ENCODE measurements at places on chromosomes 11 and 22.
A peak's percentile ranks its signal among the peaks of the same experiment; 100 is the strongest.

DNA sequence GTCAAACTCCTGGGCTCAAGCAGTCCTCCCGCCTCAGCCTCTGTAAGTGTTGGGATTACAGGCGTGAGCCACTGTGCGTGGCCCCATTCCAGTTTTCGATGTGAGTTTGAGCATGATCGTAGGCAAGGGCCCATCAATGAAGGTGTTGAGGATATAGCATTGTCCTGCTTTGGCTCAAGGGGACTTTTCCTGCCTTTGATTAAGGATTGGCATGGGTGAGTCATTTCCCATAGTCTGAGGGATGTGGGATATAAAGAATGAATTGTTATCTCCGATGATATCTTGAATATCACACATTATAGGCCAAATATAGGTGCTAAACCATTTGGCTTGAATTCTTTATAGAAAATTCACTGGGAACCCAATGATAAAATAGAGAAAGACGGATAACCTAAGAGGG, 30.4 kb downstream of the STIM1 start:
- no peak for DNase-seq

DNA sequence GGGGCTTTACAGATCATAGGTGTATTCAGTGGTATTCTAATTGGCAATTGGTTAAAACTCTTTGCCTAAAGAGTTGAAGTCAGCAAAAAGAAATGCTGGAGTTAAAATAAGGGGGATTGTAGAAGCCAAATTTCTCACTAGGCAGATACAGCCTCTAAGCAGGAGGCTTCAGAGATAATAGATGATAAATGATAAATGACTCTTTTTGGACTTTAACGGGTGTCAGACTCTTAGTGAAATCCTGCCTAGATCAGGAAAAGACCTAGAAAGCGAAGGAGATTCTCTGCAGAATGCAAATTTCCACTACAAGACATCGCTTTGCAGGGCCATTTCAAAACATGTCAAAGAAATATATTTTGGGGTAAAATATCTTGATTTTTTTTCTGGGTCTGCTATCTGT, 182.8 kb downstream of the FAM76B start:
- DNase-seq = no peak

DNA sequence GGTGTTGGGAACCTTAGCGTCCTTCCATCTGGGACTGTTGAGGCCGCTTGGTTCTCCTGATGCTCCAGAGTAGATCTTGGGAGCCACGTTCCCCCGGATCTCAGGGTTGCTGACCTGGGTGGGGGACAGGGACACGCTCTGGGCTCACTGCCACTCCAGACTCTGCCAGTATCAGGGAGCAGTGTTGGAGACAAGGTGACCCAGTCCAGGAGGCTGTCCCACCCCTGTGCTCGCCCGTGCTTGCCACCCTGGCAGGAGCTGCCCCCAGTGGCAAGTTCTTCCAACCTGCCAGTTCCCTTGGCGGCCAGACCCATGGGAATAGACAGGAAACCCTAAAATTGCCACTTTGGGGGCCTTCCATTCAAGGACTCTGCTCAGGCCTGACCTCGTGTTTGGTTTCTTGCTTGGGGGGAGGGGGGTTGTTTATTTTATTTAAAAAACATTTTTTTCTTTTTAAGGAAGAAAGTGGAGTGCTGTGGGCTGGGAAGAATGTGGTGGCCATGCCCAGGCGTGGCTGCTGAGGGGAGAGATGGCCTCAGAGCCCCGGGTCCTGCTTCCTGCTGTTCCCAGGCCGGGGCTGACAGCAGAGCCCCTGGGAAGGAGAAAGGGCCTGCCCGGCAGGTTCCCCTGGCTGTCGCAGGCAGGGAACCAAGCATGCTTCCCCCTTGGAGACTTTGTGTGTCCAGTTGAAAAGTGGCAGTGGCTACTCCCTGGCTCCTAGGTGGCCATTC, 7.2 kb downstream of the GRK2 start:
- no peak for DNase-seq

- DNase-seq = no peak
These were observed 238.9 kb downstream of the NTM start for GRCh38 chr11:131609337-131609736.

GRCh38 chr11:114110952-114111947, 51.7 kb downstream of the ZBTB16 start:
- no peak for DNase-seq

GRCh38 chr11:12547953-12548650, 126.1 kb upstream of the TEAD1 start:
- no peak for DNase-seq

GRCh38 chr11:68798221-68798813, 43.4 kb downstream of the CPT1A start:
- DNase-seq = peak; percentile 81

DNA sequence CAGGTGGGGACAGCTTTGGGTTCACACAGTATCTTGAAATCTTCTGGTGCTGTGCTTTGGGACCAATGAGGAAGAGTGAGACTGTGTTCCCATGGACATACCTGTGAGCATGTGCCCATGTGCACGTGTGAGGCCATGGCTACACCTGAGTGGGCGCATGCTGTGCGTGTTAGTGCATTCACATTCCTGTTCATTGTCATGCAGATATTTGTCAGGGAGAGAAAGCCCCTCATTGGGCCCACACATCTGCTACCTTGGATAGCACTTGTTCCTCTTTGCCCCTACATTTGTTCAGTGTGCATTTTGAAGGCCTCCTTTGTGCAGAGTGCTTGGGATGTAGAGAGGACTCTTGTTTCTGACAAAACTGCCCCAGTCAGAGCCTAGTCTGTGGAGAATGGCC, 154.3 kb upstream of the E2F8 start:
- DNase-seq = peak; percentile 36

- DNase-seq = no peak
These were observed 1237.8 kb downstream of the BRD1 start for GRCh38 chr22:48589901-48590300.

DNA sequence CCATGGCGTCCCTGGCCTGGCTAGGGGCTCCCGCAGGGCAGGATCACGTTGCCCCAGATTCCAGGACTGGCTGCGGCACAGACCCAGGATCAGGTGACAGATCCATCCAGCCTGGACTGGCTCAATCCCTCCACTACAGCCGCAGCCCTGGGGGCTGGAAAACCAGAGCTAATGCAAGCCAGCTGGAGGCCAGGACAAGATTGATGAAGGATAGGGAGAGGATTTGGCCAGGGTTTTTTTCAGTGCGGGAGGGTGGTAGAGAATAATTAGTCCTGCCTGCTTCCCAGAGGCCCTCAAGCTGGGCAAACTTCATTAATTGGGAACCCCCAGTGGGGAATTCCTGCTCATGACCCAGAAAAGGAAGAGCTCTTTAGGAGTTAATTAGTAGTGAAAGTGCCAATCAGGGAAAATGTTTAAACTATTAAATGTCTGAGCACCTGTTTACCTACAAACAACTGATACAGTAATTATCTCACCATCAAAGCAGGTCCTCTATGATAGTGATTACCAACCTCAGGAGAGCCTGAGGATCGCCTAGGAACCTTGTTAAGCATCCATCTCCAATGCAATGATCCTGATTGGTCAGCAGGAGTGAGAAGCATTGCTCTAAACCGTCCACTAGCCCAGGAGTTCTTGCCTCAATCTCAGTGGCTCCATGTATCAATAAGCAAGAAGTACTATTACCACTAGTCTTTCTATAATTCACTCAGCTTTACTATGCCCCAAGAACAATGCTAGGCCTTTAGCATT, 33.0 kb upstream of the MYOD1 start:
- no peak for DNase-seq

GRCh38 chr22:41915786-41916493, 1.1 kb upstream of the SHISA8 start:
- no peak for DNase-seq

GRCh38 chr11:123374622-123374968, 55.5 kb upstream of the GRAMD1B start:
- DNase-seq = no peak

GRCh38 chr11:100484948-100485347, 202.1 kb upstream of the ARHGAP42 start:
- DNase-seq = no peak

DNA sequence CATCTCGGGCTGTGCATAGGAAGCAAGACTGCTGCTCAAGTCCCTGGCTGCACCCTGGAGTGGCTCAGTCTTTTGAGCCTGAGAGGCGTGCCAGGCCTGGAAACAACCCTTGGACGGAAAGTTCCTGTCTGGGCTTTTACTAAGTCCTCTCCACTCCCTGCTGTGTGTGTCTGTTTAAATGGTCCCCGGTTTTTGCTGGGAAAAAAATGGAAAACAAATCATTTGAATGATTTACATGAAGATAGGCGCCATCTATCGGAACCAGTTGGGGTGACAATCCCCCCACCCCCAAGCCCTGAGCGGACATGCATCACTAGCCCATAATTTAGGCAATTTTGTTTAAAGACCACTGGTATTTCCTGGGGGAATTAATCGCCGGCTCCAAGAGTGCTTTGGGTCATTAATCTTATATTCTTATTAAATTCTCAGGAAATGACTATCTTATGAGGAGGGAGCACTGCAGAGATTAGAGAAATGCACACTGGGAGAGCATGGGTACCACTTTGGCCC, 2.7 kb upstream of the GAB2 start:
- peak; percentile 40 for DNase-seq

- no peak for DNase-seq
These were observed 47.0 kb downstream of the GRAMD4 start for GRCh38 chr22:46667245-46667623.

GRCh38 chr11:58968251-58968711, 29.0 kb downstream of the GLYATL1 start:
- no peak for DNase-seq

DNA sequence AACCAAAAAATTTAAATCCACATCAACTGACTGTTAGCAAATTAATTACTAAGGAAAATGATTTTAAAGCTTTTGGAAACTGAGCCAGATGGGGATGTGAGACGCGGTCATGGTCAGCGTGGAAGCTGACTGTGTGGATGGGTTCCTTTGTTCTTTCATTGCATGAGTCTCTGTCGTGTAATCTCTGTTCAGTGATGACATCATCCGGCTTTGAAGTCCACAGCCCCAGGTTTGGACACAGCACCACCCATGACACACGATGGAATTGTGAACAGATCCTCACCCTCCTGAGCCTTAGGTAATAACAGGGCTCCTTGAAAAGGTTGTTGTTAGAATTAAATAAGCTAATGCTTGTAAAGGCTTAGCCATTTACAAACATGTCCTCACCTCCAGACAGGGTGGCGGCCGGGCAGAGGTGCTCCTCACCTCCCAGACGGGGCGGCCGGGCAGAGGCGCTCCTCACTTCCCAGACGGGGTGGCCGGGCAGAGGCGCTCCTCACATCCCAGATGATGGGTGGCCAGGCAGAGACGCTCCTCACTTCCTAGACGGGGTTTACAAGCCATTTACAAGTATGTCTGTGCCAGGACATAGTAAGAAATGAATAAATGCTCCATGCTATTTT, 677.3 kb downstream of the TBC1D22A start:
- no peak for DNase-seq

DNA sequence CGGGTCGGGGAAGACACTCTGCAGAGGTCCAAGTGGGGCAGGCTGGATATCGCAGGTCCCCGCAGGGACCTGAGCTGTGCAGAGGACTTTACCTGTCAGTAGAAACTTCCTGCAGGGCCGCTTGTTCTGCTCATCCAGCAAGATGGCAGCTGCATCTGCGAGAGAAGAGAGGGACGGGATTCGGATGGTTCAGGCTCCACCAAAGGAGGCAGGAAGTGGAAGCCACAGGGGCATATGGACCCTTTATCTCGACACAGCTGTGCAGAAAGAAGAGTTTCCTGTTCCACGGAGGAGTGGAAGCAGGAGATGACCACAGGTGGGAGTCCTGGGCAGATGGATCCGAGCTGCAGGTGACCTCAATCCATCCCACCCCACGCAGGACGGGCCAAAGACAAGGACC, 22.5 kb downstream of the CABP7 start:
- DNase-seq = no peak

DNA sequence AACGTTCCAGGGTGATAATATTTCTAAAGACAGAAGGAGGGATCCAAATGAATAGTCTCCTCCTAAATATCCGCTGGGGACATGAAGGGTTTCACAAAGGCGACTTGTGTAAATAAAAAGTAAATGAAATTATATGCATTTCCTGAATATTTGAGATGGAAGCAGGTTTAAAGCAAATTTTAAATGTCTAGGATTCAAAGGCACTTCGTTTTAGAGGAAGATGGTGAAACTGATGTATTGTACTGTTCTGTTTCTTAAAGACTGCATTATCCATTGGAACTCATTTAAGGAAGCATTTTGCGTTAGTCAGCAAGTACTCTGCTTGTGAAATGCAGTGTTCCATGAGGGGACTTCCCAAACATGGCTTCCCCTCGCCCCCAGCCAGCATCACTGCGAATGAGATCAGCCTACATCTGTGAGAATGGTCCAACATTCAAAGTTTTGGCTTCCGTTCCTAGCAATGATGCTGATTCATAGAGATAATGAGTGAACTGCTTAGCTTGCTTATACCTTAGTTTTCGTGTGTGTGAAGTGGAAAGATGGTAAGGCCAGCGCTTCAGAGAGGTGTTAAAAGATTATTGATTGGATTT, 1.5 kb downstream of the RAB39A start:
- no peak for DNase-seq

DNA sequence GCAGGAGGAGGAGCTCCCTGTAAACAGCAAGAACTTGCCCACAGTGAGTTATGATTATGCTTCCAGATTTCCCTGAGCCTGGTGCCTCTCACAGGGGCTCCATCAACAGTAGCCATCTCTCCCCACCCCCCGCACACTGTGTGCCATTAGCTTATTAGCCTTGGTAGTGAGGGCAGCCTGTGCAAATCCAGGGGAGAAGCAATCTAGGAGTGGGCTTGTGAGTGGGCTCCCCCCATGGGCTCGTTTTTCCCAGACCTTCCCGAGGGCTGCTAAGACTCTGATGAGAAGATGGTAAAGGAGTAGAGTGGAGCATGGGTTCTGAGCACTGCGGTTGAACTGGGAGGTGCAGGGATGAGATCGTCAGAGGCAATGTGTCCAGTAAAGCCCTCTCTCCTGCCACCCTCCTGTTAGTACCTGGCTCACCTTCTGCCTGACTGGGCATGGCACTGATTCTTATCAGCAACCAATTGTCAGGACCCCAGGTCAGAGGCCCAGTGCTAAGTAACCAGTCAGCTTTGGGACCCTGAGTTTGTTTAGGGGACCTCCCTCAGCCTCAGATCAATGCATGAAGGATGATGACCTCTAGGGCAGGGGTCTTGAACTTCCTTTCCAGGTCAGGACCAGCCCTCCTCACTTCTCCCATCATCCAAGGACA, 38.4 kb upstream of the TP53I11 start:
- DNase-seq = no peak

- DNase-seq = no peak
These were observed 14.2 kb downstream of the PDE3B start for GRCh38 chr11:14657841-14658240.

GRCh38 chr11:22006901-22007300, 186.0 kb upstream of the ANO5 start:
- no peak for DNase-seq

DNA sequence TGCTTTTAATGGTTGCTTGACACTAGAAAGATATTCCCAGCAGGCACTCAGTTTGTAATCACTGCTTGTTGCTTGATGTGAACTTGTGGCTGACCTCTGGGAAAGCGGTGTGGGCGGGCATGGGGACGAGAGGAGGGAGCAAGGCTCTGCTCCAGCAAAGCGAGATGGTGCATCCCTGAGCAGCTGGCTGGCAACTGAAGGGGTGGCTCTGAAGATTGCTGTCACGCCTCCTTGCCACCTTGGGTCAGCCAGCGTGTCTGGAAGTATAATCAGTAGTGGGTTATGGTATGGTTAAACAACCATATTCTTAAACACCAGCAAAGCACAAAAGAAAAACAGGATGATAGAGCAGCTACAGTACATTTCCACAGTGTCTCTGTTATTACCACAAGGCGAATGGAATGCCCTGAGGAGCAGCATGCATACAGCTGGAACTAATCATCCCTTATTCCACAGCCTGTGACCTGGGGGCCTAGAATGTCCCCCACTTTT, 124.5 kb downstream of the TRIM44 start:
- DNase-seq = no peak

All from iPS-NIHi11 (cell line).